Neural progenitor cell (in vitro differentiated cells): ENCODE measurements at places on chromosomes 1 and 21. TPM values are rescaled to one million over a fixed set of nuclear protein-coding genes. Genes with fewer than 3 reads are reported as not detected.

TRAF3IP3 gene
- total RNA-seq = not detected in 2 replicates

PHC2 gene
- 65.0 and 108 TPM in 2 replicates for total RNA-seq

LHX8 gene
- 0.06 TPM in 1 of 2 replicates, not detected in the other for total RNA-seq

AMIGO1 gene
- 4.5 and 6.0 TPM in 2 replicates for total RNA-seq

SYDE2 gene
- total RNA-seq = 10.9 and 12.0 TPM in 2 replicates

DPT gene
- total RNA-seq = not detected in 2 replicates

ZNF672 gene
- total RNA-seq = 16.9 and 35.5 TPM in 2 replicates

AADACL3 gene
- not detected in 2 replicates for total RNA-seq

PRMT2 gene
- total RNA-seq = 75.4 and 93.9 TPM in 2 replicates

ANKRD35 gene
- 1.1 and 1.9 TPM in 2 replicates for total RNA-seq

ZNF678 gene
- total RNA-seq = 46.8 and 63.8 TPM in 2 replicates

MMEL1 gene
- 0.19 and 0.31 TPM in 2 replicates for total RNA-seq

AMY1A gene
- total RNA-seq = not detected in 2 replicates

TDRD10 gene
- not detected in 2 replicates for total RNA-seq

TRIM46 gene
- total RNA-seq = 3.9 and 10.2 TPM in 2 replicates

FAM72A gene
- 24.6 and 36.2 TPM in 2 replicates for total RNA-seq

EDN2 gene
- total RNA-seq = not detected in 2 replicates

ADGRL4 gene
- total RNA-seq = 0.07 and 0.31 TPM in 2 replicates

CFAP74 gene
- 0.19 TPM in 1 of 2 replicates, not detected in the other for total RNA-seq

AKR7A3 gene
- total RNA-seq = 0.96 TPM in 1 of 2 replicates, not detected in the other

SLAMF7 gene
- total RNA-seq = not detected in 2 replicates
